ENCODE measurements at places on chromosomes 5 and 9. TPM values are rescaled to one million over a fixed set of nuclear protein-coding genes. Genes with fewer than 3 reads are reported as not detected.

BARHL1 gene
- total RNA-seq, result not detected

HBEGF gene
- 25.6 TPM for total RNA-seq

SLC6A7 gene
- total RNA-seq, result not detected

GFI1B gene
- not detected for total RNA-seq

CCDC183 gene
- total RNA-seq, result 0.06 TPM

OCLN gene
- total RNA-seq, result 29.8 TPM

GGTA1 gene
- total RNA-seq, result not detected

ZFP2 gene
- 0.29 TPM for total RNA-seq

- no peak for DNase-seq
These were observed 3.1 kb upstream of the SLC27A6 start for GRCh38 chr5:128962211-128962610.

DNA sequence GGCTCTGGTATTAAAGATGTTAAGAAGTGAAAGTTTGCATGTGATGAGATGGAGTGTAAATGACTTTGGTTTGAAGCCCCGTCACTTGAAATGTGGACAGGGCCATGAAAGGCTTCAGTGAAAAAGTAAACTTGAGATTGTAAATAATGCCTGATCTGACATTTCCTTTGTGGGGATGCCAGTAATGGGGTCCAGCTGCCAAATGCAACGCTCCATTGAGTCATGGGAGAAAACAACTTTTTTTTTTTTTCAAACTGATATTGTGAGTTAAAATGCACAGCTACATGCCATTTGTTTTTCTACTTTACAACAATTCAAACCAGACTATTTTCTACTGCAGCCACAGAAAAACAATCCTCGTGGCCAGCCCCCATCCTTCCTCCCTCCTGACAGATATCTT, 327.0 kb upstream of the TNC start:
- DNase-seq, result no peak

- peak; percentile 22 for DNase-seq
These were observed 60.8 kb downstream of the DMXL1 start for GRCh38 chr5:119131530-119132304.

DNA sequence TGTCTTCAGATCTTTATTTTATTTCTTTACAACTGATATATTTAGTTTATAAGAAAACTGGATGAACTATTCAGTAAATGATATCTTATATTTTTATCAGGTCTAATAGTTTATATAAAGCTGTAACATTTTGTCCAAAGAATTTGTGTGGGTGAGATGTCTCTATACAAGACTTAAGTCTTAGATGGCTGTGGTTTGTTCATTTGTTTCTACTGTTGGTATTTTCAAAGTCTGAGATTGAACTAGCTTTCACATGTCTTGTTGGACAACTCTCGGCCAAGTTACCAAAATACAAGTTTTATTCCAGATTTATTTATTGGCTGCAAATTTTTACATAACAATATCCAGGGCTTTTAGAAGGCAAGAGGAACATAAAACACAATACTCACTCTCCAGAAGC, 286.0 kb downstream of the NR2F1-AS1 start:
- no peak for DNase-seq

DNA sequence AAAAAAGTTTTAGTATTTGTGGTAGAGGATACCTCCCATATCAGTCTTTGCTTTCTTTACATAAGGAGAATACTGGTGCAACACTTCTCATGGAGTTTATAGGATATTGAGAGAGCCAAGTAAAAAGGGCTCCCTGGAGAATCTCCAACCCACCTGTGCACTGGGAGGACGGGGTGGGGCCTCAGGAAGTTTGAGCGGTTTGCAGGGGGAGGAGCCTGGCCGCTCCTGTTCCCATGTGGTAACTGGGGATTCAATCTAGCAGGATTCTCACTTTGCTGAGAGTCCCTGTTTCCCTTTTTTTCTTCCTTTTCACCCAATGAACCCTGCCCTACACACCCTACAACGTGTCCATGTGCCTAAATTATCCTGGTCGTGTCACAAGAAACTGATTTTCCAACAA, 82.8 kb downstream of the APTX start:
- no peak for DNase-seq

GRCh38 chr9:129671519-129671918, 6.1 kb downstream of the PRRX2 start:
- DNase-seq, result no peak

DNA sequence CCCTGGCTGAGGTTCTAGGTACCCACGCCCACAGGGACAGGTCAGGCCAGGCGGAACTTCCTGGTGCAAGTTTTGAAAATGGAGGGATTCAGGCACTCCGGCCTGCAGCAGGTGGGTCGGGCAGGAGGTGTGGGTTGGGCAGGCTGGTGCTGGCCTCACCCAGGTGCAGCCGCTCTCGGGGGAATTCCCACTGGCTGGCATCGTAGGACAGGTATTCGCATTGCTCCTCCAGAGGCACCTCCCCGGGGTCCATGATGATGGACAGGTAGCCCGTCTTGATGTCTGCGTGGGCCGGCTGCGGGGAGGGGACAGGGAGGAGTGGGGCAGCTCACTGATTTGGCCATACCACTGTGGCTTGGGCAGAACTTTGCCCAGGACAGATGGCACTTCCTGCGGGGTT, 28.7 kb upstream of the SCGB3A1 start:
- DNase-seq, result no peak

DNA sequence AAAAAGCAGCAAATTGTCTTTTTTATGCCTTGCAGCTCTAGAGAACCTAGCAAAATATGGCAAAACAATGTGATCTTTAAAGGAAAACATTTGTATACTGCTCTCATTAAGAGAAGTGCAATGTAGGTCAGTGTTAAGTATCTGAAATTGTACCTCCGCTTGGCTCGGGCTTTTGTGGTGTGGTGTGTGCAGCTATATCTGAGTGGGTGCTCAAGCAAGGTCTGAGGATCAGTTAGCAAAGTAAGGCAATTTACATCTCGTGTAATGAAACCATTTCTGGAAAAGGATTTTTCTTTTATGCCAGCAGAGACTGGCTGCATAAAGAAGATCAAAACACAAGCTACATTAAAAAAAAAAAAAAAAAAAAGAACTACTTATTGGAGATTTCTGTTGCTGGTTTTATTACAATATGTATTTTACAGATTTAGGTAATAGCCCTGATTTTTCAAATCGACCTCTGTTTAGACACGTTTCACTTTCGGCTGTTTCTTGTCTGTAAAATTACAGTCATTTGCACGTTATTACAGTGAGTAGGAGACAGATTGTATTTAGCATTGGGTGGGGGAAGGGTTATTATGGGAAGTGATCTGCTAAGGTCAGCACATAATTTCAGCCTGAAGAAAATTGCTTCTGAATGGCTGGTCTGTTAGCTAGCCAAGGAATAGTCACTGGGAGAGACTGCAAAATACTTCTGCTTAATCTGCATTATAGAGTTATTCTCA, 7.9 kb upstream of the ZNF608 start:
- DNase-seq, result no peak

DNA sequence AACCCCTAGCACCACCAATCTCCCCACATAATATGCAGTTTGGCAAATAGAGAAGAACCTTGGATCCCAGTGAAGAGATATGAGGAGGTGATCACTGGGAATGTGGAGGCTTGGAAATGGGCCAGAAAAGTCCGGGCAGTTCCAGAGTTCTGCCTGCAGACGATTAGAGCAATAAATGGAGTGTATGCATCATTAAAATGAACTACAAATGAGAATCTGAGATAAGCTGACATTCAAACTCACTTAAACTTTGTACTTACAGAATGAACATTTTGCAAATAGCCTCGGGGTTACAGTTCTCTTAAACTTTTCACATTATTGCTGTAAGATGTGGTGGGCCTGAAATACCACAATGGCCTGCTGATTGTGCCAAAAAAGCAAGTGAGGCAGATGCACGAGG, 23.0 kb upstream of the LHFPL2 start:
- no peak for DNase-seq

DNA sequence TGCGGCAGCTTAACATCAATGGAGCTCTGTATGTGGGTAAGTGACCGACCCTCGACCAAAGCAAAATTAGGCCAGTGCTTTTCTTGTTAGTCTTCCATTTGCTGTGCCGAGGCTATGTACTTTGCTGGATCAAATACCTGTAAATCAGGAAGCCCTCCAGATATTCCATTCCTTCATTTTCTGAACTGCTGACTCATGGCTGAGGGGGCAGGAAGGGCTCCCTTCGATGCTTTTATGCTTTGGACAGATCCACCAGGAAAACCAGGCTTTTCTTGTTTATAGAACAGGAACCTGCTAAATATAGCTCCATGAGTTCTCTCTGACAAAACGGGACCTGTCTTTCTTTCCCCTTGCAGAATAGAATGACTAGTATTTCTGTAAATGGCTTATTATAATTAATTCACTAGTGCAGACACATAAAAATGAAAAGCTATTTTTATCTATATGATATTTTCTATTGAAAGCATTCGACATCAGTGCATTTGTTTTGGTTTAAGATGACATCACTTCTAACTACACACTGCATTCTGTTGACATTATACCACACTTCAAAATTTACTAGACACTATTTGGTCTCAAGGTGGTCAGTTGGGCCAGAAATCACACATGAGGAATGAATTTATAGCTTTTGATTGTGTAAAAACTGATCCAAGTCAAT, 93.3 kb downstream of the LIFR start:
- DNase-seq, result no peak

- no peak for DNase-seq
These were observed 219.2 kb upstream of the PANK3 start for GRCh38 chr5:168798065-168799023.

DNA sequence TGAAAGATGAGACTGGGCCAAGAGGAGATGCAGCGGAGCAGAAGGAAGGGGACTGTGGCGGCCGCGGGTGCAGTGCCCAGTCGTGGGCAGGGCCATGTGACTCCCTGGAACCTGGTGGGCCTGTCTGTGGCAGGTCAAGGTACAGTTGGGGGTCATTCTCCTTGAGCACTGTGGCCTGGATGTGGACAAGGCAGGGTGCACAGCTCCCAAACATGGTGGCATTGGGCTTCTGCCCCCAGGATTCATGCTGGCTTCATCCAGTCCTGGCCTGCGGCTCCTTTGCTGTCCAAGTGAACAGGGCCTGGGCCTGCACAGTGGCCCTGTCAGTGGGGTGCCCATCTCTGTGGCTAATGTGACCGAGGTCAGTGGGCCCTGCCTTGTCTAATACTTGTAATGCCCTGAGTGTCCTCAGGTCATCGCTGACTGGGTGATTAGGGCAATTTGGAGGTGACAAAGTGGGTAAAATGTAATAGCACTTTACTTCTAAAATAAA, 39.9 kb downstream of the CEP72 start:
- DNase-seq, result no peak

DNA sequence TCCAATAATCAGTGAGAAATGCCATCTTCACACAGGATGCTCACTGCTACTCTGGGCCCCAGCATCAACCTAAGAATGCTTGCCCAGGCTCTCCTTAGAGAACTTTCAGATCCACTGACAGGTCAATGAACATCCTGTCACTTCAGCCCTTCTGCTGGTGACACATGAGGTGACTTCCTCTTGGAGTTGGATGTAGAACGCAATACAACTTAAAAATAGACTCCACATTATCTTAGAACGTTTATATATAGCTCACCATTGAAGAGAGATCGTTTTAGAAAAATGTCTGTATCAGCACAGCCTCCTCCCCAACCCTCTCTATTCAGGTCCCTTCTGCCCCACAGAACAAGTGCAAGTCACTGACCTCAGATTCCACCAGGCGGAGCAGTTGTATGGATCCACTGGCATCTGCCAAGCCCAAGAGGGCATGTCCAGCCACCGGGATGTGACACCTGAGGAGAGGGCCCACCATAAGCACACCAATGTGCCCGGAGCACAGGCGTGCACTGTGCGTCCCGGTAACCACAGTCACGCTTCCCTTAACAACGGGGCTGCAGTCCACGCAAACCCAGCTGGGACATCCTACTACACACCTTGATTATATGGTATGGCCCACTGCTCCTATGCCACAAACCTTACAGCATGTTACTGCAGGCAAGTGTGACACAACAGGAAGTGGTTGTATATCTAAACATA, 2.9 kb downstream of the DPH7 start:
- no peak for DNase-seq

DNA sequence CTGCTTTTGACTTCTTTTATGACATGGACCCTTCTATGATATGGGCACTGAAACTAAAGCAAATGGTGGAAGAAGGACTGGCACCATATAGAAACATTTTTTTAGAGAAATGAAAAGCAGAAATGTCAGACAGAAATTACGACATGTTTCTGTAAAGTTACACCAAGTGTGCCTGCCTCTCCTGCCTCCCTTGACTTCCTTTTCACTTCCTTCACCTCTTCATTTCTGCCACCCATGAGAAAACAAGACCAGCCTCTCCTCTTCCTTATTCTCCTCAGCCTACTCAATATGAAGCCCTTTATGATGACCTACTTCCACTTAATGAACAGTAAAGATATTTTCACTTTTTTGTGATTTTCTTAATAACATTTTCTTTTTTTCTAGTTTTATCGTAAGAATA, 44.5 kb downstream of the ERCC6L2 start:
- DNase-seq, result no peak

DNA sequence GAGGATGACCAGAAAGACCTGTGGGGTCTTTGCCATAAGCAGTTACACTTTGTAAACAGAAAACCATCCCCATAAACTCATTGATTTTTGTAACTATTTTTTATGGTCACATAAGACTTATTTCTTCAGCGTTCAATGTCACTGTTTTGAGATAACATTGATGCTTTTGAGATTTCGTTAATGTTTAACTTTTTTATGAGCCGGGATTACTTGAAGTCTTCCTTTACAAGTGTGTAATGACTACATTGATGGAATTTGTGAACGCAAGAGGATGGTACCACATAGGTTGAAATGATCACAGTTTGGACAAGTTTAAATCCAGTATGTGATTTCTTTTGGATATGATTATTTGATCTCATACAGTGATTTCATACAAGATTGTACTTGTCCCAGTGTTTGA, 1.8 kb downstream of the SLC12A2 start:
- no peak for DNase-seq

- DNase-seq, result no peak
These were observed 1.1 kb upstream of the IRX1 start for GRCh38 chr5:3594510-3595005.

DNA sequence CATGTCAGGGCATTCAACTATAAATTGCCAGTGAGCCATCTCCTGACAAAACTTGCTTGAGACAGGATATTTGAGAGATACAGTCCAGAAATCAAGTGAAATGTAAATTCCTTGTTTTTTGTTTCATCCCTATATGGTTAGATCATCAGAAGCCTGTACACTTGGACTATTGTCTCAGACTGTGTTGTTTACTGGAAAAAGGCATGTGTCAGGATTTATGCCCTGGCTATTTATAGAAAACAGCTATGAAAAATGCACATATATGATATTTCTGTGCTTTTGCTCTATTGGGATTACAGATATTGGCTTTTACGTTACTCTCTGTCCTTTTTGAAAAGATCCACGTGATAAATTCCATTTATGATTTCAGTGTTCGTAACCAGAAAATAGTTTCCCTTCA, 44.2 kb downstream of the IL31RA start:
- no peak for DNase-seq

GRCh38 chr5:95241635-95242034, 43.3 kb downstream of the MCTP1 start:
- DNase-seq, result no peak

DNA sequence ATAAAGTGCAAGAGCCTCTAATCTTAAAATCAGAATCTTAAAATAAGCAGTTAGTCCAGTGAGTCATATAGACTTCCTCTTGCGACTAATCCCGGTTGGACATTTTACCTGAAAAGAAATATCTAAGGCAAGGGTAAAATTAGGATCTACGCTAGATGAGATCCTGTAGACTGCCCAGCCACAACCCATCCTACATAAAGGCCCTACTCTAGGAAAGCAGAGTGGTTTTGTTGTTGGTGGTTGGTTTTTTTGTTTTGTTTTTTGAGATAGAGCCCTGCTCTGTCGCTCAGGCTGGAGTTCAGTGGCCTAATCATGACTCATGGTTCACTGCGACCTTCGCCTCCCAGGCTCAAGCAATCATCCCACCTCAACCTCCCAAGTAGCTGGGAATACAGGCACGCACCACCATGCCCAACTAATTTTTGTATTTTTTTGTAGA, 6.9 kb downstream of the TSC1 start:
- DNase-seq, result no peak
